ENCODE measurements at places on chromosomes 11 and 22. TPM values are rescaled to one million over a fixed set of nuclear protein-coding genes. Genes with fewer than 3 reads are reported as not detected.
A peak's percentile ranks its signal among the peaks of the same experiment; 100 is the strongest.

Gene NXPE2
- not detected for total RNA-seq

Gene TREH
- not detected for total RNA-seq

Gene FOLR3
- 0.79 TPM for total RNA-seq

DNA sequence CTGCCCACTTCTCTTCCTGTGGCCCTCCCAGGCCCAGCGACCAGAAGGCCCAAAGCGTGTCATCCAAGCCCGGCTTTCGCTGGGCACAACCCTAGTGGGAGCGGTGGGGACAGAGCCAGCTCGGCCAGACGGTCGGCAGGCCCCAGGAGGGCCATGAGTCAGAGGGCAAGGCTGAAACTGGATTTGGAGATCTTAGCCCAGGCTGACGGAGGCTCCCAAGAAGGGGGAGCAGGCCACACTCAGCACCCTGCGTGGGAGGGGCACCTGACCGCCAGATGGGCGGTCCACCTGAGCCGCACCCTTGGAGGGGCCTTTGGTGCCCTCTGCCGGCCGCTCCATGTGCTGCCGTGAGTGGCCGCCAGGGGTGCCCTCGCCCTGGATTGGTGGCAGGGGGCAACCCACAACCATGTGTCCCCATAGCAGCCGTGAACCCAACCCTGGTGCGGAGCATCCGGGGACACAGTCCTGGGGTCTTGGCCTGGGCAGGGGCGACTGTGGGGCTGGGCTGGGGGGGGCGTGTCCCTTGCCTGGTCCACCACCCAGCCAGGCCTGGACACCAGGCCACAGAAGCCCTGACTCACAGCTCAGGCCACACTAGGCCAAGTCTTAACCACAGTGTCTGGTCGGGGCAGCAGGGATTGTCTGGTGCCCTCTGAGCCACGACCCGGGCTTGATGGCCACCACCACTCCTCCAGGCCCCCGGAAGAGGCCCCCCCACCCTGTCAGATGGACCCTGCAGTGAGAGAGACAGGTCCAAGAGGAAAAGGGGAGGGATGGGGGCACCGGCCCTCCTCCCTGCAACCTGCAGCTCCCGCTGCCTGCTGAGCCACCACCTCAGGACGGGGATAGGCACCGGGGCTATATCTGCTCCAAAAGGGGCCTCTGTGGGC lies 19.2 kb upstream of the TALDO1 start:
- H3K4me3 ChIP-seq: no peak overlapping the region
- H3K36me3 ChIP-seq: no peaks in the 10 kb centered on the region
- peak overlapping the region; percentile 1 for H3K27ac ChIP-seq
- peaks cover 60% of the 10 kb centered on the region for H3K27me3 ChIP-seq

- H3K4me1 ChIP-seq: no peaks in the 10 kb centered on the region
- H3K4me3 ChIP-seq: no peak overlapping the region
- peak overlapping the region; percentile 47 for H3K27ac ChIP-seq
Observed at GRCh38 chr11:2653198-2653551, 46.6 kb downstream of the KCNQ1OT1 start.

All from heart left ventricle (tissue), 16 donors.